ENCODE measurements at places on chromosomes 11 and 22.
A peak's percentile ranks its signal among the peaks of the same experiment; 100 is the strongest.

DNA sequence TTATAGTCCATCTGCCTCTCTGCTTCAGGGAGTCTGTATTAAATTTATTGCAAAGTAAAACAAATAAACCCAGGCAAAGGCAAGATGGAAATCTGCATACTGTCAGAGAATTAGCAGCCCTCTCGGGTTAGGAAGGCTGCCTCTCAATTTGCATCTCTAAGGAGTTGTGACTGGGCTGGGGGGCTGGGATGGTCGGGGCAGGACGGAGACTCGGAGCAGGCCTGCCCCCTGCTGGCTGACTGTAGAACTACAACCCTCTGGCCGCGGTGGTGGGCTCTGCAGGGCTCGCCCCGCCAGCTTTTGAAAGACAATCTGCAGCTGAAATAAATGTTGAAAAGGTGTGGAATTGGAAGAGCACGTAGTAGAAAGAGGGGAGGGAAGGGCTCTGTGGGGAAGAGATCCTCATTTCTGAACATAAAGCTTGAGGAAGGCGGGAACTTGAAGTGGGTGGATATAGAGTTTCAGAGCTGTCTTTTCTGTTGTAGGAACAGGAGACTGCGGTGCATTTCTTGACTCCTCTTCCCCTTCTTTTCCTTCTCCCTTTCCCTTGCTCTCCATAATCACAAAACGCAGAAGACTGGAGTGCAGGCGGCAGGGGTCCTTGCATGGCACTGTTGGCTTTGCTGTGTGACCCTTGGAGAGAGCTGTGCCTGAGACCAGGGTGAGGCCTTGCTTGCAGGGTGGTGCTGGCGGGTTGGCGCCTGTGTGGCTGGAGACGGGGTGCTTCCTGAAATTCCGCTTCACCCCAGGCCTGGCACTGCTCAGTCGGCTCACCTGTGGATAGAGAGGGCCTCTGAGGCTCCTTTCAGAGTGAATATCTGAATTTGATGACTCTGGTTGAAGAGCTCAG lies 22.6 kb upstream of the PKNOX2 start:
- no peak for DNase-seq

GRCh38 chr11:116328851-116329250 lies 443.9 kb downstream of the BUD13 start:
- no peak for DNase-seq

- DNase-seq: no peak
Measured at GRCh38 chr11:68206211-68206610, 6.9 kb downstream of the KMT5B start.

- no peak for DNase-seq
Measured at GRCh38 chr11:114207096-114207495, 89.1 kb upstream of the NNMT start.

GRCh38 chr11:119116601-119117000 lies 4.8 kb upstream of the HINFP start:
- no peak for DNase-seq

GRCh38 chr11:9091044-9091922 lies at the start of gene SCUBE2:
Gene SCUBE2 (minus strand): TSS chr11:9091599. CDS start chr11:9091528, 71 bp downstream.
- DNase-seq: no peak

DNA sequence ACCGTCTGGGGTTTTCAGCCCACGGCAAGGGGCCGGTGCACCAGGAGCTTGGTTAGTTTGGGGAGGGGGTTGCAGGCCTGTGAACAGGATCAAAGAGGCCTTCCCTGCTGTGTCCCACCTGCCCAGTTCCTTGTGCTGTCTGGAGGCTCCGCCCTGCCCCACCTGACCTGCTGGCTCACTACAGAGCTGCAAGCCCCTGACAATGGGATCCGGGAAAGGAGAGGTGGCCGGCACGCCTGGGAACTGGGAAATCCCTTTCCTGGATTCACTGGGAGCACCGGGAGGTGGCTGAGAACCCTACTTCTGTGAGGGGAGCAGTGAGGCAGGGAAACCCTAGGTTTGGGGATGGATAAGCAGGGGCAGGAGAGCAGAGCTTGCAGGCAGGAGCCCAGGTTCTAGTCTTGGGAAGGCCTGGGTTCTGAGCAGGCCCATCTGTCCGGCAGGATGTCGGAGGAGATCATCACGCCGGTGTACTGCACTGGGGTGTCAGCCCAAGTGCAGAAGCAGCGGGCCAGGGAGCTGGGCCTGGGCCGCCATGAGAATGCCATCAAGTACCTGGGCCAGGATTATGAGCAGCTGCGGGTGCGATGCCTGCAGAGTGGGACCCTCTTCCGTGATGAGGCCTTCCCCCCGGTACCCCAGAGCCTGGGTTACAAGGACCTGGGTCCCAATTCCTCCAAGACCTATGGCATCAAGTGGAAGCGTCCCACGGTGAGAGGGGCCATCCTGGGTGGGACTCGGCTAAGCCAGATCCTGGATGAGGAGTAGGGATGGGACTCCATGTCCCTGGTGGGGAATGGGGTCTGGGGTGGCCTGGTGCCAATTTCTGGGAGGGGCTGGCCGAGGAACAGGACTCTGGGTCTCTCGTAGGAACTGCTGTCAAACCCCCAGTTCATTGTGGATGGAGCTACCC lies 786 bp downstream of the CAPN1 start:
- DNase-seq: no peak

- DNase-seq: no peak
Measured at GRCh38 chr22:39448205-39449054, 8.4 kb upstream of the MGAT3 start.

DNA sequence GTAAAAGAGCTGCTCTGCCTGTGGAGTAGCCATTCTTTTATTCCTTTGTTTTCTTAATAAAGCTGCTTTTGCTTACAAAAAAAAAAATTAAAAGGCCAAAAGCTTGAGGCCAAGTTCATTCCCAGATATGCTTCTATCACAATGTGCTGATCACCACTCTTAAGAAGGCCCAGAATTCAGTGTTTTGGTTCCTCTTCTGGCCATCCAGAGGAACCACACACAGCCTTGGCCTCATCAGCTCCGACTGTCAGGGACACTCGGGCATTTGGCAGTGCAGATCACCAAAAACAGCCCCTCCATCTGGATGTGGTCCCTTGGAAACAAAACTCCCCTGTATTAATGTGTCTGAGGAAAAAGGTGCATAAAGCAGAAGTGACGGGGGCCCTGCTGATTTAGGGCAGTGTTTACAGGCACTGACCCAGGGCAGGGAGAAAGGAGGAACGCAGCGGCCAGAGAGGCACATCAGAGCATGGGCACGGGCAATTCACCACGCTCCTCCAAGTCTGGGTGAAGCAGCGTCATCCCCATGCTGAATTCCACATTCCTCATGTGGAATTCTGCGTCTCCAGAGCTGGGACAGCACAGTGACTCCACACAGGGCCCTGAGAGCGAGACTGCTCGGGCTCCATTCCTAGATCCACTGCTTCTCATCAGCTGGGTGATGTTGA lies 17.7 kb downstream of the POLDIP3 start:
- DNase-seq: no peak

- peak; percentile 84 for DNase-seq
Measured at GRCh38 chr11:503179-503981, 3.7 kb downstream of the RNH1 start.

DNA sequence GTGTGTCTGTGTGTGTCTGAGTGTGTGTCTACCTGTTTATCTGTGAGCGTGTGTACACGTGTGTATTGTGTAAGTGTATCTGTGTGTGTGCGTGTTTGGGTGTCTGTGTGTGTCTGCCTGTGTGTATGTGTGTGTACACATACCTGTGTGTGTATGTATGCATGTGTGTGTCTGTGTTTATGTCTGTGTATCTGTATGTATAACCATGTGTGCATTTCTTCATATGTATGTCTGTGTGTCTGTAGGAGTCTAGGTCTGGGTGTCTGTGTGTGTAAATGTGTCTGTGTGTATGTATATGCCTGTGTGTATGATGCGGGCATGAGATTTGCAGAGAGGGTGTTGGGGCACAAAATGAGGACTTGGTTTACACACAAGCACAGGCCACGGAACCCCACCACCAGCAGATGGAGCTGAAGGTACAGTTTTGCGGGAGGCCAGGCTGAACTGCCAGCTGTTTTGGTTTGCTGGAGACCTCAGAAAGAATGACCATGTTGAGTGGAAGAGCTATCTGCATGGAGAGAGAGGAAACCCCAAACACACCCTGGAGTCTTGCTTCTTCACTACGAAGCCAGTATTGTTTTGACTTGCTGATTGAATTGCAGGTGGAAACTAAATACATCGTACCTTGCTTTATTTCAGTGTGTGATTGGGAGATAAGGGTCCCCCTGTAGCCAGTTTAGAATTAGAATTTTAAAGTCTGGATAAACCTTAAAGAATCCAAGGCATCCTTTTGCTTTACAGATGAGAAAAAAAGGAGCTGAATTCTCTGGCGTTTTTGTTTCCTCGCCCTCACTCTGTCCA lies 497.2 kb downstream of the NTM start:
- peak; percentile 73 for DNase-seq

DNA sequence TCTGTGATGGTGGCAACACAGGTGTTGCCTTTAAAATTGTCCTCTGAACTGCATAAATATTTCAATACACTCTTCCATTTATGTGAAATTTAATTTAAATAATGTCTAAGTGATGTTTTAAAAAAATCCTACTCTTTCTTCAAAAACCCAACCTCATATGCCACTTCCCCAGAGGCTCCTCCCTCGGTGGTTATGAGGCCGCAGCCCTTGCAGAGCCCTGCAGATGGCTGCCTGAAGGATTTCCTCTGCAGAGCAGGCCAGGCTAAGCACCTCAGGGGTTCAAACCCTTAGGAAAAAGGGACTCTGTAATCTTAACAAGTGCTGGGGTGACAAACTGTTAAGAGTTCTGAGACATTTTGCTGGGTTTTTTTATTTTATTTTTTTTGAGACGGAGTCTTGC lies 25.2 kb downstream of the MORC2 start:
- DNase-seq: no peak

DNA sequence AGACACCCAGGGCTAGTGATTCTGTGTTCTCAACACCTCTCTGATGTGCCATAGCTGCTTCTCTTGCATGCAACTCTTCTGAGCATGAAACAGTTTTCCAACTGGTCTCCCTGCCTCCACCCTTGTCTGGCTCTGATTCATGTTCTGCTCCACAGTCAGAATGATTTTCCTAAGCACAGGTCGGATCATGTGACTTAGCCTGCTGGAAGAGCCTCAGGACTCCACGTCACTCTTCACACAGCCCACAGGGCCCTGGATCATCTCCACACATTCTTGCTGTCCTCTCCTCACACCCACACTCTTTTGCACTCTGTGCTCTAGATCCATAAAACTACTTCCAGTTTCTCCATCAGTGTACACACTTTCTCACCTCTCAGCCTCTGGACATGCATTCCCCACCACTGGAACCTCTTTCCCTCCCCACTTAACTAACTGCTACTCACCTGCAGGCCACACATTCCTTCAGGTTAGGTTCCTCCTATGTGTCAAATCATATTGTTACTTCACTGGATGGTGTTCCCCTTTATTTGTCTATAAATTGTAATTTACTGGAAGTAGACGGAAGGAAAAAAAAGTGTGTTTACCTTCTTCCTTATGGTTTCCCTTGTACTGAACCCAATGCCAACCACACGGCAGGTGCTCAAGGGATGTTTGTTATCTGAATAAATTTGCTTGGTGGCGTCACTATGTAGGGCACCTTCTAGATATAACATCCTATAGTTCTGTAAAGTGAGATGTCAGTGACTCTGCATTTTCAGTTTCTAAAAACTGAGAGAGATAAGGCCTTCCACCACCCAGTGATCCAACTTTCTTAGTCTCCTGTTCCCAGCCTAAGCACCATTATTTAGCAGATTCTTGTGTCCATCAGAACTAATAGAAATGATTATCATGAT lies 133.7 kb downstream of the ETS1 start:
- peak; percentile 73 for DNase-seq

DNA sequence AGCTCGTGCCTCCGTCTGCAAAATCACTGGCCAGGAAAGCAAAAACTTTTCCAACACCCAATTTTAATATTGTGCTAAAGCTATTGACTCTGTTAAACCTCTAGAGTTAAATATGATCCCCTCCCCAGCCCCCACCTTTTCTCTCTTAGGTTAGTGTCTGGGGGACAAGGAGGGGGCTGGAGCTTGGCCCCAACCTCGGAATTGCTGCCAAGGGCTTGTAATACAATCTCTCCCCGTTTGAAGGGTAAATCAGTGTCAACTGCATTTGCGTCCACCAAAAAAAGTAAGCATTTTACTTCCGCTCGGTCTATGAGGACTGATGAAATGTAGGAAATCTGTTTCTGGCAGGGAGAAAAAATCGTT lies at the start of gene GAS2:
GAS2 (plus strand) TSS at position 287 of the 363 bp plus-strand sequence. CDS start 8,259 bp downstream, outside the sequence.
- no peak for DNase-seq

GRCh38 chr11:8357891-8358566 lies 94.4 kb upstream of the LMO1 start:
- no peak for DNase-seq

DNA sequence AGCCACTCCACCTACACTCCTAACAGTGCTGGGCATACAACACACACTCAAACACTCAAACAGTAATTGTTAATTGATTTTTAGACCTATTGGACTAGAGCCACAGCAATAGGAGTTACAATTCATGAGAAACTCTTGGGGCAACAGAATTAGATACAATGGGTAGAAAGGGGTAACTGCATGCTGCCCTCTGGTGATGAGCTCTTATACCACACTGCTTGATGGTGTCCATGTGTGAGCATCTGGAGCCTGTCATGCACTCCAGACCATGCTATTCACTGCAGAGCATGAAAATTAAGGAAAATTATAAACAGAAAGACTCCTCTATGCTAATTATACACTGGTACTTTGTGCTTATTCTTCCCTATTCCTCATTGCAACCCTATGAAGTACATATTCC lies 975.5 kb upstream of the CCDC90B start:
- DNase-seq: no peak

Data from tibial artery (tissue), 4 donors.